ENCODE measurements at places on chromosomes 6 and 20.

DNA sequence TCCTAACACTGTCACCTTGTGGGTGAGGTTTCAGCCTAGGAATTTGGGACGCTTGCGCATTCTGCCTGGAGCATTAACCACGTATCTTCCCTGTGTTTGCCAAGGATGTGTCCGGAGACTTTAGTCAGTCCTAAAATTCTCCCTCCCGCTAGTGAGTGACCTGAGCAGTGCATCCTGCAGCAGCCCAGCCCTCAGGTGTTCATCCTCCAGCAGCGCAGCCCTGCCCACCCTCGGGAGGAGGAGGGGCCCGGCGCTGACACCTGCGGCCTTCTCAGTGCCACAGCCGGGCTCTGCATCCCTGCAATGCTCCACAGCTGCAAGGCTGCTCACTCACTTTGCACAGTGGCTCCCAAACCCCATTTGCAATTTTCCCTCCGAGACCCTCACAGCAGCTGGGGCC is 79.5 kb downstream of the ERMARD start:
- no peak for DNase-seq

- DNase-seq = no peak
Measured at GRCh38 chr20:53827292-53828087, 233.9 kb upstream of the ZNF217 start.

GRCh38 chr20:35302421-35303335 is 10.5 kb upstream of the FAM83C start:
- DNase-seq = no peak

- no peak for DNase-seq
Measured at GRCh38 chr20:63093966-63094766, 87.4 kb upstream of the BHLHE23 start.

GRCh38 chr6:98581705-98582104 is 252.7 kb upstream of the POU3F2 start:
- no peak for DNase-seq

GRCh38 chr6:52389264-52389625 is 27.3 kb downstream of the PAQR8 start:
- DNase-seq = no peak

DNA sequence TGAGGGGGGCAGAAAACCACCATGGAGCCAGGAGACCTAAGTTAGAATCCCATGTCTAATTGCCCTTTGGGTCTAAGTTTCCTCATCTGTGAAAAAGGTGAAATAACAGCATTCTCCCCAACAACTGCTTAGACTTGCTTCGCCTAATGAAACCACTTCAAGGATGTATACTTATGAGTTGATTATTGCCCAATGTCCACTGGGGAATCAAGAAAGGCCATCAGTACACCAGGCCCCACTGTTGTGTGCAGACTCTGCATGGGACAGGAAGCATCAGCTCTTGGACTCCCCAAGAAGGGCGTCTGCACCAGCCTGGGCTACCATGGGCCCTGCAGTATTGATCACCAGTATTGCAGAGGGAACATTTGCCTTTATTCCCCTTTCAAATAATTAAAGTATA is 189.6 kb downstream of the MAFB start:
- DNase-seq = no peak

DNA sequence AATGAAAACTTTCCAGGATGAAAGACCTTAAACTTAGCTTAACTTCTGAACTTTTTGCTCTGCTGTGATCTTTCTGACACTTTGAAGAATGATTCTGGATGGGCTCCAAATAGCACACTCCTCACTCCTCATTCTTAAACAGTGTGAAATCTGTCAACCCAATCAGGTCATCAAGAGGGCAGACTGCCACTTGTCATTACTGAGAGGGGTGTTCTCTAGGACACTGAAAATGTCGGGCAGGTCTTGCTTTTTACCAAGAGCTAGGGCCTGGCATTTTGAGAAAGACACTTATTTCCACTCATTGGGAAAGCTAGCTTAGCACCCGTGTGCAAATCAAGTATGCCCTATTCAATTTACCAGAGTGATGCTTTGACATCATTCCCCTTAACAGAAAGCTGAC is 122.2 kb downstream of the MTFR2 start:
- DNase-seq = no peak

- no peak for DNase-seq
Measured at GRCh38 chr6:28732052-28732451, 191.7 kb downstream of the TRIM27 start.

DNA sequence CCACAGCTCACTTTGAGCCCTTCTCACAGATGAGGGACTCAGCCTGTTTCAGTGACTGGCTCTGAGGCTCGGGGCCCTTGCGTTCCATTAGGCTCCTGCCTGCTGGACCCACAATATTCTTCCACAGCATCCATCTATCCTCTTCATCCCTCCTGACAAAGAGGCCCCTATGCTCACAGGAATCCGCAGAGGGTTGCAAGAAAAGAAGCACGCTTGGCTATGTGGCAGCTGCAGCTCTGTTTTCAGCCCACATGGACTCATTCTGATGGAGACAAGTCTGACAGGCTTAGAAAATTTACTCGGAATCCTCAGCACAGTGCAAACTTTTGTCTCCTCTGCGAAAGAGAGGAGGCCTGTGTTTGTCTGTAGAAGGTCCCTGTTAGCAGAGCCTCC is 207.5 kb downstream of the SYNDIG1 start:
- no peak for DNase-seq

DNA sequence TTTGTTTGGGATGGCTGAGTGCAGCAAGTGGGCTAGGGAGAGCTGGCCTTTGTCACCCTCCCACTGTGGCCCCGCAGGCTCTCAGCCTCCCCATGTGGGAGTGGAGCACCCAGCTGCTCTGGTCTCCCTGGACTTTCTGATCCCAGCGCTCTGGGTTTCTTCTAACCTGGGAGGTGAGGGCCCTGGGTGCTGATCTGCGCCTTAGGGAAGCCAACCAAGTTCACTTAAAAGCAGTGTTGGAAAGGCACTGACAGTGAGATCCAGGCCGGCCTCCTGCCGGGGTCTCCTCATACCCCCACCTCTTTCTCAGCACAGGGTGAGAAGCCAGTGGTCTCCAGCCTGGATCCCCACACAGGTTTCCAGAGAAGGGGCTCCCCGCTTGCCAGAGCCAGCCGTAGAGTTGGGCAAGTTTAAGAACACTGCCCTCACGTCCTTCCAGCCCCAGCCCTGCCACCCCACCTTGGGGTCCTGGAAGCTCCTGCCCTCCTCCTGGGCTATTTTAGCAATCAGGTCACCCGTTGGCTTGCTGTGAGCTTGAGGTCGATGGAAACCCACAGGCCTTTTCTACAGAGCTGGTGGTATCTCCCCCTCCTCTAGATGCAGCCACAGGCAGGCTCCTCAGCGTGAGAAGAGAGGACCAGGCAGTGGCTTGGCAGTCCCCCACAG is 9.6 kb downstream of the C20orf203 start:
- DNase-seq = no peak

- DNase-seq = no peak
Measured at GRCh38 chr20:39909447-39909846, 779.6 kb downstream of the MAFB start.

DNA sequence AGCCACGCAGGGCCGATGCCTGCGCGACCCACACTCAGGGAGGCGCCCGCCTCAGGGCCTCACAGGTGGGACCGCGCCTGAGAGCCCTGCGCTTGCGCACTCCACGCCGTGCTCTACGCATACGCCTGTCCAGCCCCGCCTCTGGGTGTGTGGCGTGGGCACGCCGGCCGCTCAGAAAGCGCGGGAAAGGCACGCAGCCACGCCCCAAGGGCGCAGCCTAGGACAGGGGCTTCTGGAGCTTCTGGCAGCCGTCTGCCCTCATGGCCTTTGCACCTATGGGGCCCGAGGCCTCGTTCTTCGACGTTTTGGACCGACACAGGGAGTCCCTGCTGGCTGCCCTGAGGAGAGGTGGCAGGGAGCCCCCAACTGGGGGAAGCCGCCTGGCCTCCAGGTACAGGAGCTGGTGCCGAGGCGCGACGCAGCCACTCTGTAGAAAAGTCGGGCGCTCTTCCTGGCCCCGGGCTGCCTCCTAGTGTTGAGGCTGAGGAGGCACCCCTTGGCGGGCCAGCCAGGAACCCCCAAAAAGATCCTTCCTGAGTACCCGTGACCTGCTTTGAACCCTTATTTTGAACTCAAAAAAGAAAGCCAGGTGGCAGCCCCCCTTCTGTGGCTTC is at the start of gene SPO11:
Gene SPO11, plus strand, starts transcription at position 196 of the 614 bp plus-strand sequence. Its CDS starts 65 bp downstream, at position 261.
- DNase-seq = no peak

- DNase-seq = no peak
Measured at GRCh38 chr6:40352006-40352405, 235.2 kb downstream of the LRFN2 start.

DNA sequence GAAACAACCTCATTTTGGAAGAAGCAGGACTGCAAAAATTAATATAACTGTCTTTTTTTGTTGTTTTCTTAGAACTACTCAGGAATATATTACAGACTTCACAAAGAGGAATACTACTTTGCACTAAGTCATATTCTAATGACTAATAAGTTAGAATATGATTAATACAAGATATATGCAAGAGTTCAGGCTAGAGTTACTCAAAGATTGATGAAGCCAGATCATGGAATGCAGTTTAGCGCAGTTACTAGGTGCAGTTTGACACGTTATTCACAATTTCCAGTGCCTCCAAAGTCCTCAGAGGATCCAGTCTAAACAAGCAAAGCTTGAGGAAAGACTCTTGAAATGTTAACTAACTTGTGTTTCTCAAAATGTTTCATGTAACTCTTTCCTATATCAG is 1.2 kb upstream of the MYCT1 start:
- DNase-seq = no peak

Data from CD4-positive, alpha-beta T cell treated with Interleukin-12 subunit alpha and Interleukin-12 subunit beta, for 1 hour (primary cell).